ENCODE measurements at places on chromosomes 6 and 20. TPM values are rescaled to one million over a fixed set of nuclear protein-coding genes. Genes with fewer than 3 reads are reported as not detected.

DNA sequence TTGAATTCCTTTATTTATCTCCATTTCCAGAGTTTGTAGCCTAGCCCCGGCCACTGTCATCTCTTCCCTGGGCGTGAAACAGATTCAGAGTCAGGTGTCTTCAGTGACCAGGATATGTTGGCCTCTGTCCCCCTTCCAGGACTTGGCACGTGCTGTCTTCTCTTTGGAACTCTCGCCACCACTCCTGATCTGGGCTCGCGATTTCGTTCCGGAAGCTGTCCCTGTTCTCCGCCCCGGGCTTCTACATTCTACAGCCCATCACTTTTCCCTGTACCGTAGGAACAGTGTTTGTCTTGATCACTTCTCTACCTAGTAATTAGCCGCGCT is 739 bp downstream of the GSS start:
- no peak for ATAC-seq

- ATAC-seq, result peak; percentile 71
Measured at GRCh38 chr6:84774157-84774984, 10.0 kb upstream of the TBX18 start.

GRCh38 chr6:133923938-133924593 is 29.0 kb upstream of the TBPL1 start:
- peak; percentile 96 for ATAC-seq

GRCh38 chr20:44067650-44068081 is 119.3 kb downstream of the JPH2 start:
- no peak for ATAC-seq

DNA sequence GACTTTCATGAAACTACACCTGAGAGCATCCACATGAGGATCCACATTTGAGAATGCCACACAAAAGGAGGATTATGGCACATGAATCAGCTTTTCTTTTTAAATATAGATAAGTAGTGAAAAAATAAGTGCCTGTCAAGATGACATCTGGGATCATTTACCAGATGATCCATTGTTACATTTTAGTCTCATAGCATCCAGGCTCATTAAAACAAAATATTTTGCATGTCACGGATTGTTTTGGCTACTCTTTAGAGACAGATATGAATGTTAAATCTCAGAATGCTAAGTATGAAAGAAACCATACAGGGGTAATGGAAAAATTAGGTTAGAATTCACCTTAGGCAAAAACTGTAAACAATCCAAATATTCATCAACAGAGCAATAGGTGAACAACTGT is 66.7 kb downstream of the MYO6 start:
- no peak for ATAC-seq

DNA sequence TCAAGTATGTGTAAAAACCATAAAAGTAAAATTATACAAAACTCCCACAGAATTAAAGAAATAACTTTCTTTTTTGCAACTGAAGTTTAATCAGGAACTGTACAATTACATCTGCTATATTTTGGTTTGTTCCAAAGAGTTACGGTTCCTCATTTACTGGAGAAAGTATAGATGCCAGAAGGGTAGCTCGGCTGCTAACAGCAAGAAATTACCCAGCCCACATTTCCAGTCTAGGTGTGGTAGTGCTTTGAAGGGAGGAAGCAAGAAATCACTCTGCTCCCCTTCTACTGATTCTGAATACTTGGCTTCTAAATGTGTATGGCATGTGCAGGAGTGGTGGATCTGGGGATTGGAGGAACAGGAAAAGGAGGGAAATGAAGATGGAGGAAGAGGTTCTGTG is 441.3 kb downstream of the CDC5L start:
- ATAC-seq, result no peak

HLA-DOA gene
- 0.57 TPM for total RNA-seq

Measured in motor neuron (in vitro differentiated cells).